A549 treated with GW870086 at 1 μM for 4 hours (cell line): ENCODE measurements at places on chromosomes 5 and 9. TPM values are rescaled to one million over a fixed set of nuclear protein-coding genes. Genes with fewer than 3 reads are reported as not detected.

ARID3C gene
- 0.15 to 0.41 TPM (median 0.21 TPM) in 4 of 5 replicates, not detected in the other for total RNA-seq

CFAP77 gene
- total RNA-seq = not detected in 5 replicates

SLC6A7 gene
- 0.03 to 0.05 TPM in 2 of 5 replicates, not detected in the others for total RNA-seq

HK3 gene
- 0.05 to 0.13 TPM in 2 of 5 replicates, not detected in the others for total RNA-seq

DNAJC21 gene
- 21.2 to 26.5 TPM (median 25.0 TPM) in 5 replicates for total RNA-seq

NUDT12 gene
- total RNA-seq = 1.0 to 2.1 TPM (median 1.7 TPM) in 5 replicates

ARL14EPL gene
- total RNA-seq = 0.14 to 0.60 TPM (median 0.26 TPM) in 5 replicates

KIF3A gene
- 5.4 to 10.1 TPM (median 8.6 TPM) in 5 replicates for total RNA-seq

PRLR gene
- 0.01 to 0.19 TPM (median 0.06 TPM) in 4 of 5 replicates, not detected in the other for total RNA-seq
